ENCODE measurements at places on chromosomes 4 and X. TPM values are rescaled to one million over a fixed set of nuclear protein-coding genes. Genes with fewer than 3 reads are reported as not detected.

COL4A5 gene
- not detected for total RNA-seq

- no peak for DNase-seq
Observed at GRCh38 chr4:170398218-170398617, 308.5 kb upstream of the AADAT start.

LPAR4 gene
- not detected for total RNA-seq

GRCh38 chr4:7989654-7990053 lies 50.0 kb upstream of the AFAP1 start:
- no peak for DNase-seq

DNA sequence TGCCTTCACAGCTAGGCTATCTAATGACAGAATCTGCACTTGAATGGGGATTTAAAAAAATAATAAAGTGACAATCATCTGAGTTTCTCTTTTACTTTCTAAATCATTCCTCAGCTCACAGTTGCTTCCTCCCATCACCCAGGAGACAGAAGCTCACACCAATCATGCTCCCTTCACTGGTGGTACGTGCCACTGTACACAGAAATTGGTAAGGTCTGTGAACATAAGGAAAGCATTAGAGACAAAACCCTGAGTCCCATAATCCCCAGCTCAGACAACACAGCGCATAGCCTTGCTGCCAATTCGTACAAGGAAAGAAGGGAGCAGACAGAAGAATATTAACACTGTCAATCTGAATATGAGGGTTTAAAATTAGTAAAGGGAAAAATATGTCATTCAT lies 133.1 kb downstream of the IDS start:
- no peak for DNase-seq

SMIM43 gene
- not detected for total RNA-seq

DNA sequence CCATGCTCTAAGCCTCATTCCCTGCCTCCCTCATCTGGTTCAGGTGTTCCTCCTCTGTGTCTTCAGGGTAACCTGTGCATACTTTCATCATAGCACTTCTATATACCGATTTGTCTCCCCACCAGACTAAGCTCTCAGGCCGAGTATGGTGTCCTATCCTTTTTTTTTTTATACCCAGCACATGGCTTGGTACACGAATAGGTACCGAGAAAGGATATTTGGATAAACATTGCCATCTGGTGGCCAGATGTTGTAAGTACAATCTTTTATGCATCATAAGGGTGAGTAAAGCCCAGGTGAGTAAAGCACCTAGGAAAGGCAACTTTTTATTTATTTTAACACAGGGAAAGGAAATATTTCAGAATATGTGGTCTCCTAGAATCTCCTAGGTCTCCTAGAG lies 68.4 kb downstream of the MID2 start:
- peak; percentile 80 for DNase-seq

GRCh38 chrX:123807835-123808416 lies 51.9 kb upstream of the XIAP start:
- DNase-seq: no peak

GPR173 gene
- not detected for total RNA-seq

DNA sequence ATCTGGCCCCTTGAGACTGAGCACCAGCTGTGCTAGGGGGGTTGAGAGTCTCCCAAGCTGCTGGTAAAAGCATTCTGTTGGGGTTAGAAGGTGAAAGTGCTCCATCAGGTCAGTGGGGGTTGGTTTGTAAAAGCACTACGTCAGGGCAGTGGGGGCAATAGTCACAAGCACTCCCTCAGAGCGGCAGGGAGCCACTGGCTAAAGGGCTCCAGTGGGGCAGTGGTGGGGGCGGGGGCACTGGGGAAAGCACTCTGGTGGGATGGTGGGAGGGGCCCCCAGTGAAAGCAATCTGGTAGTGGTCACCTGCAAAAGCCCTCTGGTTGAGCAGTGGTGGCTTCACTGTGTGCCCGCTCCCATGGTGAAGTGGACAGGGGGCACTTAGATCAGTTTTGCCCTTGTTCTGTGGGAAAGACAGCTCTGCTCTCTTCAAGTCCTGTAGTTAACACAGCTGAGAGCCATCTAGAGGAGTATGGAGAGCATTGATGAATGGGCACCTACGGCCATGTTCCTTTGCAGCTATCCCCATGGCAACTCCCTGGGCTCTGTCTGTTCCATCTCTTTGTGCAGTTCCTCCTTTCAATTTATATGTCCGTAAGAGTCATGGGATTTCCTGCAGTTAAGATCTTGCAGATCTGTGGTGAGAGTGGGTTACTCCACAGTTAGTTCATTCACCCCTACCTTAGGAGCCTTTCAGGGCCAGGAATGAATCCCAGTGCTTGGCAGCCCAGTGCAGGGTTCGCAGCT lies 106.4 kb downstream of the SH3BGRL start:
- no peak for DNase-seq

ERCC6L gene
- total RNA-seq: 8.3 TPM

- DNase-seq: no peak
Observed at GRCh38 chr4:185343726-185344581, 51.8 kb downstream of the LRP2BP start.

GRCh38 chrX:68252664-68253063 lies 180.6 kb downstream of the OPHN1 start:
- no peak for DNase-seq

- no peak for DNase-seq
Observed at GRCh38 chr4:155722816-155723499, 35.9 kb upstream of the GUCY1B1 start.

- DNase-seq: no peak
Observed at GRCh38 chrX:38552721-38553120, 8.6 kb upstream of the TSPAN7 start.

DNA sequence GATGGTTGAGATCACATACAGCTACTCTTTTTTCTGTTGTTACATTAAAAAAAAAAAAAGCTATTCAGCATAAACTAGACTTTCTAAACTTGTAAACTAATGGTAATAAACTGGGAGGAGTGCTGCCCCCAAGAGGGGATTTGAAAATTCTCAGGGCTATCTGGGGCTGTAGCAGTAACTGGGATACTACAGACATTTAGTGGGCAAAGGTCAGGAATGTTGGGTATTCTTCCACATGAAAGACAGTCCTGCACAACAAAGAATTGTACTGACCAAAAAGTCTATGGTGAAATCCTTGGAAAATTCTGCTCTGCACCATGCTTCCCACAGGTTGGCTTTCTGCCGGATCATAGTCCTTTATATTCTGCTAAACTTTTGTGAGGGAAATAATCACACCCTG lies 232.6 kb upstream of the BOD1L1 start:
- DNase-seq: no peak

DNA sequence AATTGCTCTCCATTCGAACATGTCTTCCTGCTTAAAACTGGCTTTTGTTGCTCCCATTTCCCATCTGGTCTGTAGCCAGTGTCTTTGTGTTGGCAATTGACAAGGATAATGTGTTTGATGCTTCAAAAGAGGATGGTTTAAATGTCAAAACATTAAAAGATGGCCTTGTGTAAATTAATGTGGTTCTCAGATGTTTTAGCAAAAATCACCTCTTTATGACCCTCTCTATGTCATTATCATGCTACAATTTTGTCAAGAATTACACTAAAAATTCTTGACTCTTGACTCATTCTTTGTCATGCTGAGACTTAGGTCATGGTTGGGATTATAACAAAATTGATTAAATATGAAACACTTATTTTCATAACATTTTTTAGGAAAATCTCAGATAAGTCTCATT lies 47.4 kb downstream of the TMEM131L start:
- no peak for DNase-seq

DNA sequence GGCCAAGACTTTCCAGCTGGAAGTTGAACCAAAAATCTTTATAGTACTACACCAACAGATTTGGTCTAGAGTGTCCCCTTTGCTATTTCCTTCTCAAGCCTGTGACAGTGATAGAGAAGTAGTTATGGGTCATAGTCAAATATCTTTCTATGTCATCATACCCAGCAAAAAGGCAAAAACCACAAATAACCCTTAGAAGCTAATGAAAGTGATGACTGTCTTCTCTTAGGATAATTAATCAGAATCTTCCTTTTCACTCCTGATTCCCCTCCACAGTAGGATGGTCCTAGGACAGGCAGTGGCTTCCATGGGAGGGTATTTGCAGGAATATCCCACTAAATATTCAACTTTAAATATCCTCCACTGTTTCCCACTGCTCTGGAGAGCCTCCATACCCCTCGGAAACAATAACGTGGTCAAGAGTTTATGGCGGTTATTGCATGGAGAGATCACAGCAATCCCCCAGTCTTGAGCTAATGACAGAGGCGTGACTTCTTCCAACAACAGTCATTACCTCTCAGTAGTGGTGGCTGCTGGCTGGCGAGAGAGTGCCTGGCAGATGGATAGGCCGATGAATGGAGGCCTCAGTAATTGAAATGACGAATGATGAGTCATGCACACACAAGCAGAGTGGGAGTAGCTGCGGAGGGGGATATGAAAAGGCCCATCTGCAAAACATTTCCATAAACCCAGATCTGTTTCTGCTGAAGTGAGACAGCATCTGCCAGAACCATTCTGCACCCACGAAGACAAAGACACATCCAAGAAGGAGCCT lies 154.9 kb downstream of the STK32B start:
- DNase-seq: no peak

GRCh38 chr4:25667931-25668557 lies 12.4 kb downstream of the SLC34A2 start:
- no peak for DNase-seq

TMPRSS11F gene
- not detected for total RNA-seq

DNA sequence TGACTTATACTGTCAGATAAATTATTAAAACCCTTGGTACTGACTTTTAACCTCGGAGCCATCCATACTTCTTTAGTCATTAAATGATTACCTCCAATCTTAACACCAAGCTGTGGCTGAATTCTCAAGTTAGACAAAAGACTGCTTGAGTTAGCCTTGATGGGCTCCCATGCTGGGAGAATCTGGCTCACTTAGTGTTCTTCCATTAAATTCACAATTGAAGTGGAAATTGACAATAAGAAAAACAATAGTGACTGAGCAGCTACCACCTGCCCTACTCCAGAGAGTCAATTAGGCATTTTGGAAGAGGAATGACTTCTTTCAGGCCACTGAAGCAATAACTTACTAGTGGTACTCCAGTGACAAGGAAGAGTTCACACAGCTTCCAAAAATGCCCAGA lies 503.0 kb upstream of the CPXCR1 start:
- DNase-seq: no peak

DNA sequence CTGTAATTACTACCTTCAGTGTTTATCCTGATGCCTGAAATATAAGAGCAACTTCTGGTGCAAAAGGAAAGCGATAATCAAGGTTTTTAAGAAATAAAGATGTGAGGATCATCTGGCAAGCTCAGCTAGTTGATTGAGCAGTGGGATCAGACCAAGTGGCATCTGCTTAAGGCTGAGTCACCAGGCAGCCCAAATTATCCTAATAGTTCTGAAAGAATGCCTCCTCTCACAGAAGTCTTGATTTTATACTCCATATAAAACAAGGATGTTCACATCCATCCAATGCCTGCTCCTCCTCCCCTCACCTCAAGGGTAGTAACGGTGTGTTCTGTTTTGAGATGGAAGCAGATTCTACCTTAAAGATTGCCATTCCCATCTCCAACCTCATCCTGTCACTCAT lies 134.5 kb upstream of the RASGEF1B start:
- peak; percentile 18 for DNase-seq

DNA sequence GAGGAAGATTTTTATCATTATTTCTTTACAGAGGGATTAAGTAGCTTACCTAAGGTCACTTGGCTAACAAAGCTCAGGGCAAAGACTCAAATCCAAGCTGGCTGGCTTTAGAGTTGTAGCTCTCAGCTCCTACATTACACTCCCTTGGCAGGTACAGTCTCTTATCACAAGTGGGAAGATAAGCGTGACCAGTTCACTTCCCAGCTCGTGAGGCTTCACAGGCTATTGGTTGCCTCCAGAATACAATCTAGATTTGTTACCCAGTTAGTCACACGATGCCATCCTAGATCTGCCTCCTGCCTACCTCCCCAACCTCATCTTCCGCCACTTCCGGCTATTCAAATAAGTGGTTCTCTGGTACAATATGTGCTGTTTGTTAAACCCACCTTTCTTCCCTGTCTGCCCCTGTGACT lies 3.7 kb downstream of the MMRN1 start:
- DNase-seq: no peak

- DNase-seq: no peak
Observed at GRCh38 chr4:114561590-114561989, 37.0 kb upstream of the UGT8 start.

DNA sequence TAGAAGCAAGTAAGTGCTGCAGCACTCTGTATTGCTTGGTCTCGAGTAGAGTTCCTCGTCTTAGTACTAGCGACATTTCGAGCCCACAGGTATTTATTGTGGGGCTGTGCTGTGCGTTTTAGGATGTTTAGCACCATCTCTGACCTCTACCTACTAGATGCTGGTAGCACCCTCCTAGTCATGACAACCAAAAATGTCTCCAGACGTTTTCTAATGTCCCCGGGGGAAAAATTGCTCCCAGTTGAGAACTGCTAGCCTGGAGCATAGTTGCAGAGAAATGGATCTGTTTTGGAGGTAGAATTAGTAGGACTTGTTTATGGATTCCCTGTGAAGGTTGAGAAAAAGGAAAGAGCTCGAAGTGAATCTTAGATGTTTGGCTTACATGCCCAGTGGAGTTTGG lies 287.2 kb downstream of the TENM3 start:
- DNase-seq: no peak

GRCh38 chr4:52408032-52408431 lies 251.1 kb downstream of the USP46 start:
- DNase-seq: no peak

- no peak for DNase-seq
Observed at GRCh38 chr4:148770377-148770776, 328.2 kb upstream of the NR3C2 start.

DNA sequence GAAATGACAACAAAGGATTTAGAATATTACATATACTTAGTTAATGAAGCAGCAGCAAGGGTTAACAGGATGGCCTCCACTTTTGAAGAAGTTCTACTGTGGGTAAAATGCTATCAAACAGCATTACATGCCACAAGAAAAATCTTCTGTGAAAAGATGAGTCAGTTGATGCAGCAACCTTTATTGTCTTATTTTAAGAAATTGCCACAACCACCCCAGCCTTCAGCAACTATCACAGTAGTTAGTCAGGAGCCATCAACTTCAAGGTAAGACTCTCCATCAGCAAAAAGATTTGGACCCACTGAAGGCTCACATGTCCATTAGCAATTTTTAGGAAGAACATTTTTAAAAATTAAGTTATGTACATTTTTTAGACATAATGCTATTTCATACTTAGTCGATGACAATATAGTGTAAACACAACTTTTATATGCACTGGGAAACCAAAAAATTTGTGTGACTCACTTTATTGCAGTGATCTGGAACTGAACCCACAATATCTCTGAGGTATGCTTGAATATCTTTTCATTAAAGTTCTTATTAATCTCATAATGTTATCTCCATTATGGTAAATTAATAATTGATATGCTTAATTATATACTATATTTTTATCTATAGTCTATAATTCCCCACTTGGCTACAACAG lies 81.2 kb downstream of the SPCS3 start:
- no peak for DNase-seq

GRCh38 chrX:135010921-135011320 lies 11.4 kb downstream of the RTL8B start:
- DNase-seq: no peak

- DNase-seq: no peak
Observed at GRCh38 chr4:56648021-56648823, 32.9 kb downstream of the HOPX start.
